ENCODE measurements at places on chromosomes 3 and 15. TPM values are rescaled to one million over a fixed set of nuclear protein-coding genes. Genes with fewer than 3 reads are reported as not detected.

ALG1L2 gene
- 1.7 TPM for total RNA-seq

KBTBD13 gene
- not detected for total RNA-seq

UROC1 gene
- not detected for total RNA-seq

- DNase-seq: no peak
These were observed 26.7 kb upstream of the CCDC80 start for GRCh38 chr3:112667599-112667998.

GRCh38 chr15:53160092-53160704 lies 370.1 kb upstream of the ONECUT1 start:
- DNase-seq: peak; percentile 62

- DNase-seq: no peak
These were observed 16.0 kb downstream of the SEC61A1 start for GRCh38 chr3:128068156-128068620.

DNA sequence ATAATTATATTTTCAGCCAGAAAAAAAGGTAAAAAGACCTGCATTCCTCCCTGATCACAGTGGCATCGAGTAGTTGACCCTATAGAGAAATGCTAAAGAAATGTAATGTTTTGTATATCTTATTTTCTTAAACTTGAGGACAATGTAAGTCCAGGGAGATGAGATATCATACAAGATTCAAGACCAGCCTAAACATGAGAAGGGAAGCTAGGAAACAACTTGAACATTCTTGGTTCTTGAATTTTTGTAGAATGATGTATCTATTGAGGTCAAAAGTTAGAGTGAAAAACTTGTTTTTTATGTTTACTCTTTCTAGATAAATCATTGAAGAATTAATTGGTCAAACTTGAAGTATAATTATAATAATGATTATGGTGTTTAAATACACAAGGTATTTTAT lies 497.7 kb upstream of the TBL1XR1 start:
- no peak for DNase-seq

DNA sequence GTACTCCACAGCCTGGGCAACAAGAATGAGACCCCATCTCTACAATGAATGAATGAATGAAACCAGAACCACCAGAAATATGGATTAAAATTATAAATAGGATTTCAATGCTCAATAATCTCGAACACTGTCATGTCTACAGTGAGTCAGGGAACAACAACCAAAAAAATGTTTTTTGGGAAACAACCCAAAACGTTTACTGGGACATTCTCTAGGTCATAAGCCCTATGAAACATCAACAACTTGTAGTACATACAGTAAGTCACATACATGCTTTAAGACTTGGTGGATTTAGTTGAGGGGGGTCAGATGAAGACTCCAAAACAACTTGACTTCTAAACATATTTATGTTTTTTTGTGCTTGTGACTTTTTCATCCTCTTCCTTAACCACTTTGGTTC lies 511.2 kb downstream of the FOXP1 start:
- no peak for DNase-seq

GRCh38 chr15:42444415-42445063 lies 46.4 kb downstream of the ZNF106 start:
- no peak for DNase-seq

GRCh38 chr15:69318033-69318432 lies 19.3 kb downstream of the PAQR5 start:
- no peak for DNase-seq

GRCh38 chr15:22968366-22968765 lies 11.8 kb downstream of the CYFIP1 start:
- no peak for DNase-seq

GRCh38 chr15:60935130-60935529 lies 294.0 kb downstream of the RORA start:
- no peak for DNase-seq

DNA sequence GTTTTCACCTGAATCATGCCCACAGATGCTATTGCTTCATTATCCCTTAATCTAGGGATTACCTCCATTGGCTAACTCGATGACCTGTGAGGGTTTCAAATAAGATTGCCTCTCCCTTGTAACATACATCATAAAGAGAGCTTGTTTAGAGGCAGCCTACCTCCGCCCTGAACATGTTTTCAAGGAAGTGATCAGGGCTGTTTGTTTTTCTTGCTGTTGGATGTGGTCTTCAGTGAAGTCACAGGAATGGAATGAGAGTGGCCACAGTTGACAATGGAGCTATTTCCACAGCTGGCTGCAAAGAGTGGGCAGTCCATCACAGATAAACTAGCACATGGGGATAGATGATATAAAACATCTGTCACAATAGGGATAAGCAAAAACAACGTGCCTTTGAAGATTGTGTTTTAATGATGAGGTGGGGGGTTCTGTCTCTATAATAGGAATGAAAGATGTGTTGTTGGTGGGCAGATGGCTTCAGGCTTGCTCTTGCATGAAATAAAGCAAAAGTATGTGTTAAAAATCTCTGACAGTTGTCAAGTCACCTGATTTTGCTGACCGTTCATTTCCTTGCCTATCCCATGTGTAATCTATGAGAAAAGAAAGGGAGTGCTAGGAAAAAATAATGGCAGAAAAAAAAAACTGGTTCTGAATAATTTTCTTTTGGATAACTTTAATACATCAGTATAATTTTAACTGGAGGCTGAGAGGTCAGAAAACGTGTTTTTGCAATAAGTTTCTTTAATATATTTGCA lies 642.3 kb downstream of the RBMS3 start:
- DNase-seq: no peak

- DNase-seq: no peak
These were observed 548 bp upstream of the PSMD6 start for GRCh38 chr3:64023861-64024223.
